ENCODE measurements at places on chromosomes 3 and 15. TPM values are rescaled to one million over a fixed set of nuclear protein-coding genes. Genes with fewer than 3 reads are reported as not detected.
A peak's percentile ranks its signal among the peaks of the same experiment; 100 is the strongest.

DNA sequence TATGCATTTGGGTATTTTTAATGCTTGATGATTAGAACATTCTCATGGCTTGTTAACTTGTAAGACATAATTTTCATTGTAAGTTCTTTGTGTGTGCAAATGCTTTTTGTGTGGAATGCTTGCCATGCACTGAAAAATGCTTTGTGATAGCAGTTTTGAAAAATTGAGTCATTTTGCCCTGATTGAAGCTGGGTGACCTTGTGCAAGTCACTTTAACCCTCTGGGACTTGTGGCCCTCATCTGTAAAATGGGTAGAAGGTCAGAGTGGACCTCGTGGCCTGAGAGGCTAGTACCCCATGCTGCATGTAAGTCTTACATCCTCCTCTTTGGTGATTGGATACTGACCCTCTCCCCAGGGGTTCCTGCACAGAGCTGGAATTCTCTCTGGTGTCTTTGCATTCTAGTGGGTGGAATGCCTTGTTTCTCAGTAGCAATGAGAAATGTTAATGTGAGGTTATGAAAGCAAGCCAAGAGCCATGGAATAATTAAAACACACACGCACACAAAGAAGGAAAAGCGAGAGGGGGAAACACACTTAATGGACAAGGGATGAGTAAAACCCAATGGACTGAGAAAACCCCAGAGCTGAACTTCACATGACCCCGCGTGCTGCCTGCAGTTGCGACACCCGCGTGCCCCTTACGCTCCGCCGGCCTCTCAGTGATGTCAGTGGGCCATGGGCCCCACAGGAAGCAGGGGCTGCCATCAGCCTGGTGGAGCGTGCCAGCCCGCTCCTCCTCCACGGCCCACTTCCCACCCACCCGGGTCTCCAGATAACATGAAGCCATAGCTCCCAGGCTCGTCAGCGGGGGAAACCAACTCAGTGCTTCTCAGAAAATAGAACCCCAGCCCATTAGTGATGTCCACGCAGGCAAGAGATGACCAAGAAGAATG is 44.0 kb downstream of the SMAD3 start:
- DNase-seq: no peak

GRCh38 chr3:156477323-156477722 is 77.6 kb downstream of the SSR3 start:
- DNase-seq: no peak

The ANKRD63 gene
- not detected for polyA plus RNA-seq

DNA sequence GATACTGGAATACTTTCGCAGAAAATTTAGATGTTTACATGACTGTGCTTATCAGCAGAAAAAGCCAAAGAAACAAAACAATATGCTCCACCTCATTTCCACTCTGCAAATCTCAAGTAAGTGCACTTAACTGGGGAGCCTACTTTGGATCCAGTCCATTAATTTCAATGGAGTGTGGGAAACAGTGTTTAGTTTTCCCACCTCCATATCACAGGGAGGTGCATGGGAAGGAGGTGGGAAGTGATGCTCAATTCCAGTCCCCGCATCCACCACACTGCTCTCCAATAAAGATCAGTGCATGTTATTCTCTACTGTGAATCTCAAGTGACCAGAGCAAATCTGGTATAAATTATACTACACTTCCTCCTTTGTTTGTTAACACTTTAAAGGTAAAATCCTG is 2.9 kb downstream of the NEDD4 start:
- no peak for DNase-seq

DNA sequence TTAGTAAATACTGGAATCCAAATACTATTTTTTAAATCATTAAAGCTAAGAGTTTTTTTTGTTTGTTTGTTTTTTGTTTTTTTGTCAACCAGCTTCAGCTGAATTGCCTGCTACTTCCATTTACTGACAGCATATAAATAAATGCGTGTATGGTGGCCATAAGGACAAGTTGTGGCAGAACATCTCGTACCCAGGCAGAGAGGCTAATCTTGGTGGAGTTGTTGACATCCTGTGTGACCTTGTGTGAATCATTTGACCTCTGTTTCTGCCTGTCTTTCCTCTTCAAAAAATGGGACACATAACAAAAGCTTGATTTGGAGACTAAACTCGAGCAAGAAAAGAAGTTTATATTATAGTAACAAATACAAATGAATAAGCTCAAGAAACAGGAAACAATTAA is 734.2 kb downstream of the MCTP2 start:
- DNase-seq: no peak

- DNase-seq: no peak
Observed at GRCh38 chr15:55685286-55685685, 57.7 kb downstream of the PRTG start.

The MAPKAPK3 gene
- polyA plus RNA-seq: 15.8 TPM

- DNase-seq: no peak
Observed at GRCh38 chr15:30979457-30979856, 12.0 kb downstream of the MTMR10 start.

- DNase-seq: no peak
Observed at GRCh38 chr3:178671791-178672190, 135.6 kb downstream of the KCNMB2 start.

The COL8A1 gene
- polyA plus RNA-seq: 0.35 TPM

DNA sequence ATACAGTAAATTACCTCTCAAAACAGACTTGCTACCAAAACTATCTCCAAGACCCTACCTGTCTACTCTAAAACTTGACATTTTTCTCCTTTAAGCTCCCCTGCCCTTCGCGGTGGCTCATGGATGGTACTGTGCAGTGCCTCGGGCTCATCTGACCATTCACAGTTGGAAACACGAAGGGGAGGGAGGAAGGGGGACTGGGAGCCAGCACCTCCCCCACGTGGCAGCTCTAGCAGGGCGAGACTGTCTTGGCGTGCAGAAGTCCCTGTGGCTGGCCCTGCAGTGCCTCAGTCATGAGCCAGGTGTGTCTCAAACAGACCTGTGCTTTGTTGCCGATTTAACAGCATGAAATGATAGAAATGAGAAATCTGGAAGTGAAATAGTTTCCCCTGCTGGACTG is 372.0 kb downstream of the GABRG3 start:
- no peak for DNase-seq

The PLA2G4E gene
- 0.05 TPM for polyA plus RNA-seq

The RAB6B gene
- 3.1 TPM for polyA plus RNA-seq

GRCh38 chr3:158539414-158540014 is 31.5 kb upstream of the MLF1 start:
- DNase-seq: no peak

The NR1I2 gene
- polyA plus RNA-seq: 0.26 TPM

- no peak for DNase-seq
Observed at GRCh38 chr3:4078903-4079302, 224.3 kb upstream of the SETMAR start.

The CLDND1 gene
- 37.2 TPM for polyA plus RNA-seq

GRCh38 chr15:83854321-83854720 is 200.4 kb downstream of the ADAMTSL3 start:
- no peak for DNase-seq

The PPP1R14D gene
- 2.6 TPM for polyA plus RNA-seq

- DNase-seq: no peak
Observed at GRCh38 chr3:117547956-117548550, 838.5 kb downstream of the TUSC7 start.

DNA sequence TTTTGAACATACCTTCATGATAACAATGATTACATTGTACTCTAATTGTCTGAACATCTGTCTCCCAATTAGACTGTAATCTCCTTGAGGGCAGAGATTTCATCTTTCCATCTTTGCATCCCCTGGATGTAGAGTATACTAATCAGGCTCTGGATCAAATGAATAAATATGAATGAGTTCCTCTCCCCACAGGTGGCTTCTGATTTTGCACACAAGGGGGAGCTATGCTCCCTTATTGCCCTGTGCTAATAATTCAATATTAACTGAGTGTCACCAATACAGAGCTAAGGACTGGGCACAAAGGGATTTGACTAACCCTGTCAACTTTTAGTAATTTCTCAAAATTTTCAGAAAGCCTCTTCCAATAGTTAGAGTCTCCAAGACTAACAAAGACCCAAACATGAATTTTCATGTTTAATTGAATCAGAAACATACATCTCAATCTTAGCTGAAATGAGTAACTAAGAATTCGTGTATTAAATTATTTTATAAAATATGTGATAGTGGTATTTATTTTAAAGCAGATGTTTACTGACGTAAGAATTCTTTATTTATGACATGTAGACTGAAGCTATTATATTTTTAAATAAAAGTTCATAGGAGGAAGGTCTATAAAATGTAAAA is 3.0 kb downstream of the DUOXA1 start:
- DNase-seq: no peak

GRCh38 chr3:127975153-127976029 is 60.4 kb downstream of the KBTBD12 start:
- DNase-seq: no peak

DNA sequence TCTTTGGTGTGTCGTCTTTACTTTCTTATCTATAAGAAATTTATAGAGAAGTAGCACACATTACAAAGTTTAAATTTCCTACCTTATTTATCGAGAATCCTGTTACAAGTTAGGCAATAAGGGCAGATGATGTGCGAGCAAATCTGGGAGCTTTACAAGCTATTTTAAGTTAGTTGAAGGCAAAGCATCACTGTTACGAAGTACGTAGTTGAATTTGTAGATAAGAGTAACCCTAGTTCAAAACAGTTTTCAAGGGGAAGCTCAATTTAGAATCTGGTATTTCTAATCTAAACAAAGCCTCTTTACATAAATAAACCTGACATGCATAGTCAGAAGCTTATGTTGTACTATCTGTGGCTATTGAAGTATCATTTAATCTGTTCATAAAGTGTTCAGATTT is 8.4 kb downstream of the KBTBD8 start:
- no peak for DNase-seq

The CRYBG3 gene
- polyA plus RNA-seq: 5.4 TPM

The GOLGA8G gene
- polyA plus RNA-seq: 0.08 TPM

GRCh38 chr3:74824366-74824765 is 209.9 kb upstream of the CNTN3 start:
- peak; percentile 15 for DNase-seq

- no peak for DNase-seq
Observed at GRCh38 chr3:184663756-184664155, 48.1 kb downstream of the MAGEF1 start.

The CRTAP gene
- polyA plus RNA-seq: 17.6 TPM
